Large intestine (tissue), 12 donors: ENCODE measurements at places on chromosomes 12 and 14. TPM values are rescaled to one million over a fixed set of nuclear protein-coding genes. Genes with fewer than 3 reads are reported as not detected.

The ALG10 gene
- 6.7 TPM for polyA plus RNA-seq

DNA sequence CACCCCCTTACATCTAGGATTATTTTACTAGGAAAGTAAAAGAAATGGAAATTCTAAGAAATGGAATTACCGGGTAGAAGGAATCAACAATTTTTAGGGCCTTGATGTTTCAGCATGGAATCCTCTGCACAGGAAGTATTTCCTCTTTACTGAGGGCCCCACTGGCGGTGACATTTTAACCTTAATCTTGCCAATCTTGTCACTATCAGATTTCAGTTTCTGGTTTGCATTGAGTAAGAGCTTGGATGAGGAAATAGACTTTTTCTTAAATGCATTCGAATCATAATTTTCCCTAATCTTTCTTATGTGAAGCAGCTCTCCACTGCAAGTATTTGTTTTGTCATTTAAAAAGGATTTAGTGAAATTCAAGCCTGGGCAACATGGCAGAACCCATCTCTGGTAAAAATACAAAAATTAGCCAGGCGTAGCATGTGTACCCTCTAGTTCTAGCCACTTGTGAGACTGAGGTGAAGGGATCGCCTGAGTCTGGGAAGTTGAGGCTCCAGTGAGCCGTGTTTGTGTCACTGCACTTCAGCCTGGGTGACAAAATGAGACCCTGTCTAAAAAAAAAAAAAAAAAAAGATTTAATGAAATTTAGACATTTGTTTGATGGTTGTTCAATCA is 40.7 kb downstream of the TPCN1 start:
- H3K27me3 ChIP-seq, result no peaks in the 10 kb centered on the region
- no peak for DNase-seq
- H3K27ac ChIP-seq, result no peak overlapping the region
- no peak overlapping the region for H3K4me3 ChIP-seq

GRCh38 chr12:3107071-3107583 is 29.9 kb downstream of the TSPAN9 start:
- H3K36me3 ChIP-seq, result no peaks in the 10 kb centered on the region
- no peak overlapping the region for H3K4me3 ChIP-seq
- DNase-seq, result no peak
- H3K4me1 ChIP-seq, result peaks cover 5% of the 10 kb centered on the region
- H3K27me3 ChIP-seq, result no peaks in the 10 kb centered on the region

The RAB21 gene
- polyA plus RNA-seq, result 53.1 TPM

The RERGL gene
- polyA plus RNA-seq, result 0.25 TPM

GRCh38 chr12:26164118-26164517 is 31.3 kb upstream of the SSPN start:
- no peaks in the 10 kb centered on the region for H3K4me1 ChIP-seq
- H3K27me3 ChIP-seq, result no peaks in the 10 kb centered on the region

GRCh38 chr14:31059152-31059924 is 33.2 kb upstream of the STRN3 start:
- H3K4me3 ChIP-seq, result no peak overlapping the region
- peaks cover 15% of the 10 kb centered on the region for H3K4me1 ChIP-seq
- H3K36me3 ChIP-seq, result no peaks in the 10 kb centered on the region
- peak overlapping the region; percentile 69 for H3K27ac ChIP-seq

GRCh38 chr12:2376908-2377657 is 324.3 kb downstream of the CACNA1C start:
- H3K27me3 ChIP-seq, result peaks cover 5% of the 10 kb centered on the region
- H3K4me1 ChIP-seq, result no peaks in the 10 kb centered on the region
- no peaks in the 10 kb centered on the region for H3K36me3 ChIP-seq
- H3K4me3 ChIP-seq, result no peak overlapping the region

The CRY1 gene
- polyA plus RNA-seq, result 25.5 TPM

The PPP1R36 gene
- 2.6 TPM for polyA plus RNA-seq

The POTEM gene
- polyA plus RNA-seq, result not detected

The DLGAP5 gene
- 11.6 TPM for polyA plus RNA-seq

GRCh38 chr12:47249719-47250357 is 170.1 kb upstream of the AMIGO2 start:
- H3K36me3 ChIP-seq, result no peaks in the 10 kb centered on the region
- H3K27ac ChIP-seq, result no peak overlapping the region
- no peaks in the 10 kb centered on the region for H3K4me1 ChIP-seq
- no peaks in the 10 kb centered on the region for H3K27me3 ChIP-seq
- H3K4me3 ChIP-seq, result no peak overlapping the region

The PLBD1 gene
- polyA plus RNA-seq, result 37.9 TPM

DNA sequence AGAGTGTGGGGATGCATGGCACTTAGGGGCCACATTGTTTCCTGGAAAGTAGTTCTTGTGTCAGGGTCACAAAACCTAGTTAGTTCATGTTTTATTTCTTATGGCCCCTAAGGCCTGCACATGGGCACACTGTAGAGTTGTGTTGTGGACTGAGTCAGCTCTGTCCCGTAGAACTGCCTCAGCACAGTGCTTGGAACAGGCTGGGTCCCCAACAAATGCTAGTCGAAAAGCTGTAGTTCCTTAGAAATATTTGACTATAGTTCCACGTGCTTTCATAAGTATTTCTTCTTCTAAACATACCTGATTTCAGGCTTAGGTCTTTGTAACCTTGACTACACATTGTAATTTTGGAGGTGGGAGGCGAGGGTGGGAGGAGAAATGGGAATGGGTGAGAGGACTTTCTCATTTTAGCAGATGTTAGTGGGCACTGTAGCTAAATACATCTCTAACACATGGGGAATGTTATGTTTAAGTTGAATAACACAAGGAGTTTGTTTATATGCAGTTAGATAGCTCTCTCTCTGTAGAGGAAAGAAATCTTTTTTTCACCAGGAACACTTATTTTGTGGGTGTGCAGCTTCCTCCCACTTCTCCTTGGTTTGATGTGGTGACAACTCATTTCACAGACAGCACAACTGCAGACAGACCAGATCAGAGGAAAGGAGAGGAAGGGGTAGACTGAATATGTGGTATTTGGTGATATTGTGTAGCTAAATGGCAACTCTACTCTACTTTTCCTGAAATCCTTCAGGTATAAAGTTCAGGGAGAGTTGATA is 39.5 kb upstream of the DACT1 start:
- no peak overlapping the region for H3K27ac ChIP-seq
- H3K27me3 ChIP-seq, result no peaks in the 10 kb centered on the region
- no peak overlapping the region for H3K4me3 ChIP-seq
- no peak for DNase-seq
- H3K36me3 ChIP-seq, result no peaks in the 10 kb centered on the region

DNA sequence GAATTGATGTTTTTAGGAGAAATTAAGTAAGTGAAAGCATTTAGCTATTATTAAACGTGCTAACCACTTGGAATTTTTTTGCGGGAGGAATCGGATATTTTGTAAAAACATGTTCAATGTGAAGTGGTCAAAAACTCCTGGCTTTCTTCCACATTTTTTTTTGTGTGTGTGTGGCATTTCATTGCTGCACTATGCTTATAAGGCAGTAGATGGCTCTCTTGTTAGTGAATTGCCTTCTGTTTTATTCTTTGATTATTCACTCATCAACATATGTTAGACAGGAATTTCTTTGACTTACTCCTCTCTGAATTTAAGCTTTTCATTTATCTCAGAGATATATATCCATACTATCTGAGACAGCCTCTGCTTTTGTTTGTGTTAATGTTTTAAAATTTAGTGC is 71.3 kb downstream of the DERA start:
- H3K27me3 ChIP-seq, result no peaks in the 10 kb centered on the region
- H3K4me1 ChIP-seq, result peaks cover 26% of the 10 kb centered on the region

DNA sequence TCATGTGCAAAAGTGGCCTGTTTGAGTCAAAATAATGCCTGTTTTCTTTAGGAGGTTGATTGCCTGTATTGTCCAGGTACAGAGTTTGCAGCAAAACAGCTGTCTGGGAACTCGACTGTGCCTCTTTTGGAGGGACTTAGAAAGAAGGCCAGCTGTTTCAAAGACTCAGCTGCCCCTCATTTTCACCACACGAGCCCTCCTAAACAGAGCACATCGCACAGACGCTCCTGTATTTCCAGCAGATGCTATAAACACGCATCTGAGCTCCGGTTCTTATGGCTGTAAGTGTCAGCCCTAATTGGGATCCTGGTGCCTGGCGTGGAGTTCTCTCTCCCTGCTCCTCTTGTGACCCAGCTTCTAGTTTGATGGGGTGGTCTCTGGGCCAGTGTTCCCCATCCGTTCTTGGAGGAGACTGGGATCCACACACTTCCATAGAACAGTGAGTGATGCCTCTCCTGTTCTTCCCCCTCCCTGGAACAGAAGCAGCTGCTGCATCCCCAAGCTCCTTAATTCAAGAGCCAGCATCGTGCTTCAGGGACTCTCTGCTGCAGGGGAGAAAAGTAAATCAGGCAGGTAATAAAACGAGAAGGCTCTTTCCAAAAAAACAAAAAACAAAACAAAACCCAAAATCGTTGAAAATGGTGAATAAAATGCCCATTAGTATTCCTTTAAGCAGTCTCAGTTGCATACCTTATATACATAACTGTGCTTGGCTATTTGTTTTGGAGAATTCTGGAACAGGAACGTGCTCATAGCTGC is 269.0 kb downstream of the SLC15A4 start:
- no peak overlapping the region for H3K27ac ChIP-seq
- H3K4me3 ChIP-seq, result no peak overlapping the region
- peaks cover 3% of the 10 kb centered on the region for H3K27me3 ChIP-seq
- H3K4me1 ChIP-seq, result no peaks in the 10 kb centered on the region
- DNase-seq, result no peak
- H3K36me3 ChIP-seq, result no peaks in the 10 kb centered on the region

DNA sequence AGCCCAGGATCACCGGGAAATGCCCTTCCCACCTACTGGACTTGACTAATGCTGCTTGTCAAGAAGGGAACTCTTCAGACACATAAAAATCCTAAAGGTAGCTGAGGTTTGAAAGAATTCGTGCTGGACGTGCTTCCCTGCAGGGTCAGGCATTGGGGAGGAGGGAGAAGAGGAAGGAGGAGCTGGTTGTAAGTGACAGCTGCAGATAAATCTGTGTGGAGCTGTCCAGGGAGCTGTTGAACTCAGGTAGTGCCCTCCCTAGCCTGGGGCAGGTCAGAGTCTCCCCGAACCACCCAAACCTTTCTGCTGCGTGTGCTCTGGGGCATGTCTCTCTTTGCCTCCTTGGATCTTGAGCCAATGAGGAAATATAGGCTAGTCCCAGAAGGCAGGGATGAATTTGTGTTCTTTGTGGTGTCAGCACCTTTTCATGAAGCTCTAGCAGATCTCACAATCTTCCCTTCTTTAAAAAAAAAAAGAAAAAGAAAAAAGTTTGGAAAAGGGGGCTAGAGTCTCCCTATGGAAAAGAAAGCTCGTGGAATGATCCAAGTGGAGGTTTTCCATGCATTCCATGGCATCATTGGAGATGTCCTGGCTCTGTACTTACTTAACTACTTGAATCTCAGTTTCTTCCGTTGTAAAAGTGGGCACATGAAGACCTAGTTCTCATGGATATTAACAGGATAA is 23.6 kb upstream of the FOS start:
- H3K27ac ChIP-seq, result peak overlapping the region; percentile 69
- H3K27me3 ChIP-seq, result no peaks in the 10 kb centered on the region
- H3K4me1 ChIP-seq, result peaks cover 42% of the 10 kb centered on the region
- H3K36me3 ChIP-seq, result no peaks in the 10 kb centered on the region

The GALNT8 gene
- 19.5 TPM for polyA plus RNA-seq

GRCh38 chr12:111349748-111350520 is 19.0 kb downstream of the PHETA1 start:
- H3K4me1 ChIP-seq, result no peaks in the 10 kb centered on the region
- DNase-seq, result no peak
- no peaks in the 10 kb centered on the region for H3K36me3 ChIP-seq
- H3K4me3 ChIP-seq, result no peak overlapping the region
- no peaks in the 10 kb centered on the region for H3K27me3 ChIP-seq

DNA sequence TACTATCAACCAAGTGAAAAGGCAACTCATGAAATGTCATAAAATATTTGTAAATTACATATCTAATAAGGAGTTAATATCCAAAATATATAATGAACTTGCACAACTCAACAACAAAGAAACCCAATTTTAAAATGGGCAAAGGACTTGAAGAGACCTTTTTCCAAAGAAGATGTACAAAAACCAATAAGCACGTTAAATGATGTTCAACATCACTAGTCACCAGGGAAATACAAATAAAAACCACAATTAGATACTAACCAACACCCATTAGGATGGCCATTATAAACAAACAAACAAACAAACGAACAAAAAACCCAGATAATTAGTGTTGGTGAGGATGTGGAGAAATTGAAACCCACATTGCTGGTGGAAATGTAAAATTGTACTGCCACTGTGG is 92.3 kb upstream of the ARID2 start:
- DNase-seq, result no peak
- no peaks in the 10 kb centered on the region for H3K36me3 ChIP-seq
- H3K27me3 ChIP-seq, result no peaks in the 10 kb centered on the region
- no peaks in the 10 kb centered on the region for H3K4me1 ChIP-seq
- H3K27ac ChIP-seq, result no peak overlapping the region

The P2RX7 gene
- polyA plus RNA-seq, result 1.3 TPM

GRCh38 chr12:5184186-5184585 is 140.5 kb downstream of the KCNA5 start:
- no peaks in the 10 kb centered on the region for H3K36me3 ChIP-seq
- no peak for DNase-seq
- H3K27me3 ChIP-seq, result peaks cover 3% of the 10 kb centered on the region
- no peaks in the 10 kb centered on the region for H3K4me1 ChIP-seq
- no peak overlapping the region for H3K4me3 ChIP-seq
- no peak overlapping the region for H3K27ac ChIP-seq

The CD163L1 gene
- polyA plus RNA-seq, result 18.2 TPM

DNA sequence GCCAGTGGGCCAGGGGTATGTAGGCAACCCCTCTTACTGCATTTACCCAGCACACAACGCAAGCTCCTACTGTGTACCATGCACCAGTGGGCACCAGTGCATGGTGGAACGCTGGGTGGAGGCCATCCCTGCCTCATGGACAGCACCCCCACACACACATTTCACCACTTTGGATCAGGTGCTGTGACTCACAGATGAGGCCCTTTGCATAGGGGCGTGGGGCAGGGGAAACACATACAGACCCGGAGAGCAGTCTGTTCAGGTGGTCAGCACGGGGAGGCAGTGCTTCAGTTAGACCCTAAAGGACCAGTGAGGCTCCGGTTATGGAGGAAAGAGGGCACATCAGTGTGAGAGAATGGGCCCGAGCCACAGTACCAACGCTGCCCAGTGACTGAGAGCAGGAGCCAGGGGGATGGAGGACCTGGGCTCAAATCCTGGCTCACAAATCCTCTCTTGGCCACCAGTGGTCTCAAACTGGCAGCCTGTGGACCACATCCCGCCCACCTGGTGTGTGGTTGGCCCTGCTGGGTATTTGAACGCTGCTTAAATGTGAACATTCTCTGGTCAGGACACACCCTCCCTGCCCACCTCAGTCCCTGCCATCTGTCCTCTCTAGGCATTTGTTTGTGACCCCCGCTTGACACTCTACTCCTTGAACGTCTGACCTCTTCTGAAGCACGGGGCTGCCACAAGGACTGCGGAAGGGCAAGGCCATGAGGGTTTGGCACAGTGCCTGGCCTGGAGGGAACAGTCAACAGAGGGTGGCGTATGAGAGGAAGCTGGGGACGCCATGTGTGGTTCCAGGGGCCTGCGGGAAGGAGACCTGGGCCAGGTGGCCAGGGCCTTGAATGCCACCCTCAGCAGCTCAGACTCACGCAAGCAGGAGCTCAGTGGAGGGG is 46.7 kb downstream of the FAM222A start:
- no peak overlapping the region for H3K4me3 ChIP-seq
- DNase-seq, result no peak
- H3K4me1 ChIP-seq, result no peaks in the 10 kb centered on the region
- H3K27me3 ChIP-seq, result no peaks in the 10 kb centered on the region

The GLIPR1L1 gene
- polyA plus RNA-seq, result 0.27 TPM

GRCh38 chr14:102625564-102626296 is 33.3 kb downstream of the RCOR1 start:
- no peaks in the 10 kb centered on the region for H3K36me3 ChIP-seq
- H3K27me3 ChIP-seq, result no peaks in the 10 kb centered on the region
- no peak overlapping the region for H3K27ac ChIP-seq
- no peak for DNase-seq
- H3K4me1 ChIP-seq, result peaks cover 10% of the 10 kb centered on the region
